Heart left ventricle (tissue), 16 donors: ENCODE measurements at places on chromosomes 6 and 20. TPM values are rescaled to one million over a fixed set of nuclear protein-coding genes. Genes with fewer than 3 reads are reported as not detected.

UTRN gene
- 28.8 TPM for polyA plus RNA-seq

GRCh38 chr20:33881989-33882388 is 70.8 kb downstream of the CHMP4B start:
- no peak overlapping the region for H3K4me3 ChIP-seq
- H3K27ac ChIP-seq, result no peak overlapping the region
- H3K36me3 ChIP-seq, result no peaks in the 10 kb centered on the region

DNA sequence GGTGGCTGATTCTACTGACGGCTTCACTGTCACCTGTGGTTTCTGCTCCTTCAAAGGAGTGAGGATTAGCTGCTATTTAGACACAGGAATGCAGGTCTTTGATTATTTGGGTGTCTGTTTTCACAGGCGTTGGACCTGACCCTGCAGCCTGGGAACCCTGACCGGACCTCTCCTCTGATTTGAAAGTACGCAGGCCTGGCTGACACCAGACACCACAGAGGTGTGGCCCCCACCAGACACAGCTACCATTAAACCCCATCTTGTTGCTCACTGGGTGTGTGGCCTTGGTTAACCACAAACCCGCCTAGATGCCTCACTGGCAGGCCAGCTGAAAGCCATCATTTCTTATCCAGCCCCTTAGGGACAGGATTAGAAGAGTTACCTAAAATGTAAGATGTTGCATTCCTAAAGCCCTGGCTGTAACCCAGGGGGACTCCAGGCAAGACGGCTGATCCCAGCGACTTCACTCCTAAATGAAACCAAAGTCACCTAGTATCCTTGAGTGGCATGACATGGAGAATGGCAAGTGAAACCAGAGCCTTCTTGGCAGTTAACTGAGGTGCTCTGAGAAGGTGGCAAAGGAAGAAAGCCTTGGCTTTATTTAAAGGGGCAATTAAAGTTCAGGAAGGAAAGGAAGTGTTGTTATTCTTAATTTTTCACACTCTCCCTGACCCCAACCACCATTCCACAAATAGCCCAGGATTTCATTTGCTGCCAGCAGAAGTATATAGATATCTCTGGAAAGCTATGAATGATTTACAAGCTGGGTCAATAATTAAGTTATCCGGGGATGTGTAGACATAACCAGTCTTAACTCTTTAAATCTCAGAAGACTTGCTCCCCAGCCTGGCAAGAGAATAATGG is 169.9 kb downstream of the QRSL1 start:
- H3K4me1 ChIP-seq, result no peaks in the 10 kb centered on the region
- no peaks in the 10 kb centered on the region for H3K36me3 ChIP-seq
- no peak overlapping the region for H3K27ac ChIP-seq
- no peaks in the 10 kb centered on the region for H3K27me3 ChIP-seq
- H3K4me3 ChIP-seq, result no peak overlapping the region

GRCh38 chr20:32460231-32460630 is 102.1 kb downstream of the ASXL1 start:
- no peak overlapping the region for H3K27ac ChIP-seq
- H3K36me3 ChIP-seq, result no peaks in the 10 kb centered on the region
- H3K4me1 ChIP-seq, result peaks cover 39% of the 10 kb centered on the region

DNA sequence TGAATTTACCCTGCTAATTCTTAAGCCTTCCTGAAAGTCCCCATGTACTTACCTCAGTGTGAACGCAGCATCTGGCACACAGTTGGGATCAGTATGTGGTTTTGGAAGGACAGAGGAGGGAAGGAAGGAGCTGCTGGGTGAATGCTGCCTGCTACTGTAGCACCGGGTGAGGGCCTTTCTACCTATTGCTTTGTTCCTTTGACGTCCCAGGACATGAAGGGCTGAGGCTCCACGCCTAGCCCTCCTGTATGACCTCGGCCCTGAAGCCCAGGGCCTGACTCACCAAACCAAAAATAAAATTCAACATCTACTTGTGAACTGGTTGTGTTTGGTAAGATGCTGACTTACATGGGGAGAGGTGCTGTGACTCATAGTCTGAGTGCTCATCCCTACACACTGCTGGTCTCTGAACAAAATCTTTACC is 51.1 kb downstream of the ARID1B start:
- no peaks in the 10 kb centered on the region for H3K36me3 ChIP-seq
- H3K27ac ChIP-seq, result peak overlapping the region; percentile 60
- H3K27me3 ChIP-seq, result no peaks in the 10 kb centered on the region
- no peak overlapping the region for H3K4me3 ChIP-seq

GRCh38 chr6:30171677-30172471 is 8.5 kb downstream of the TRIM15 start:
- H3K27me3 ChIP-seq, result peaks cover 93% of the 10 kb centered on the region
- H3K27ac ChIP-seq, result no peak overlapping the region
- DNase-seq, result no peak
- H3K4me1 ChIP-seq, result no peaks in the 10 kb centered on the region
